ENCODE measurements at places on chromosomes 5 and 9.

- peak; percentile 46 for DNase-seq
These were observed 433.7 kb downstream of the ENC1 start for GRCh38 chr5:74206579-74207550.

GRCh38 chr9:92423612-92424011, 659 bp downstream of the OMD start:
- DNase-seq: no peak

GRCh38 chr5:45521067-45521466, 175.1 kb downstream of the HCN1 start:
- DNase-seq: peak; percentile 5

DNA sequence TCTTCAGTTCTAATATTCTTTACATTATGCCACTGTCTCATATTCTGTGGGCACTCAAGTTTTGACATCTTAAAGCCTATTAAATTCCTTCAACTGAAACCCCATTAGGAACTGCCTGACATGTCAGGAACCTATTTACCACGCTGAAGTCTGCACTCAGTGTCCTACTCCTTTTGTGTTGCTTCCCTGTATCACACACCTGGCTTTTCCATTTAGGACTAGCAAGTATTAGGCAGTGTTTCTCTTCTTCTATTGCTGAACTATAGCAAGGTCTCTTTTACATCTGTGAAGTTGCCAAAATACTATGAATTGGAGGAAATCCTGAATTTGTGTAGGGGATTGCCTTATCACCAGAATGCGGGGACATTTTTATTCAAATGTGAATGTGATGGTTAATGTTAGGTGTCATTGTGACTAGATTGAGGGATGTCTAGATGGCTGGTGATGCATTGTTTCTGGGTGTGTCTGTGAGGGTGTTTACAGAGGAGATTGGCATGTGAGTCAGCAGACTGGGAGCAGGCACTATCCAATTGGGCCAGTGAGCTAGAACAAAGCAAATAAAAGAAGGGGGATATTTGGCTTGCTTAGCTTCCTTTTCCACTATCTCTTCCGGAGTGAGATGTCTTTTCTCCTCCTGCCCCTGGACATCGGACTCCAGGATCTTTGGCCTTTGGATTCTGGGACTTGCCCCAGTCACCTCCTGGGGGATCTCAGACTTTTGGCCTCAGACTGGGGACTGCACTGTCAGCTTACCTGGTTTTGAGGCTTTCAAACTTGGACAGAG, 21.2 kb upstream of the VCAN start:
- no peak for DNase-seq

DNA sequence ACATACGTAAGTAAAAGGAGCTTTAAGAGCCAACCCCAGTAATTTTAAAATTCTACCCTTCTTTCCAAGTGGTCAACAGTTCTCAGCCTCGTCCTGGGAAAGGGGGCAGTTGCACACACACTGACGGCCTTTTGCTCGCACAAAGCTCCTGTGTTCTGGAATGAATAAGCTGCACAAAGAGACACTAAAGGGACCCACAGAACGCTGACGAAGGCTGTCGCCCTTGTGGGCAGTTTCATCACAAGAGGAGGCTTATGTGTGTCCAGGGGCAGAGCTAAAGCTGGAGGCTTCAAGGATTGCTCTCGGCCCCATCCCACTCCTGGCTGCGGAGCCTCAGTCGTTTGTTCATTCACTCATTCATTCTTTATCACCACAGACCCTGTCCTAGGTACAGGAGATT, 67.0 kb upstream of the NEK6 start:
- peak; percentile 92 for DNase-seq

DNA sequence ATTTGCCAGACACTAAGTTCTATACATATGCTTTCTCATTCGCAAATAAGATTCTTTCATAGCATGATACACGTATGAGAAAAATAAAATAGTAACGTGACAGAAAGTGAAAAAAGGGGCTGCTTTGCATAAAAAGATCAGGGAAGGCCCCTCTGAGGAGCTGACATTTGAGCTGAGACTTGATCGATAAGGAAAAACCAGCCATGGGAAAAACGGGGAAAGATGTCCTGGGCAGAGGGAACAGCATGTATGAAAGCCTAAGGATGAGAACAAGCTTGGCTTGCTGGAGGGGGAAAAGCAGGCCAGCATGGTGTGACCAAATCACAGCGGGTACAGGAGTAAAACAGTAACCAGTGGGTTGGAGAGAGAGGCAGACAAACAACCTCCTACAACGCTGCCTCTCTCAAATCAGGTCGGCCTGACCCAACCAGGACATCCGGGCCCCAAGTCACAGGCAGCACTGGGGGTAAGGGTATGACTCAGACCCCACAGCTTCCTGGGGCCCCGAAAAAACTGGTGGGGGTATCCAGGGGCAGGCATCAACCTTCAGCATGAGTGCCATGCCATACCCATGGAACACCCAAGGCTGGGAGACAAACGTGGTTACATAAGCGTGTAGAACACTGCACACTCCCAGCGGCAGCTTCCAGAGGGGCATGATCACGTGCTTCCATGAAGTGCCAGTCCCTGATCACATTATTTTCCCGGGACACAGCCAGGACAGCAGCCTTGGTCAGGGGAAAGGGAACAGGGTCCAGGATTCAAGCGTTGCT, 2.2 kb downstream of the TNIP1 start:
- no peak for DNase-seq

DNA sequence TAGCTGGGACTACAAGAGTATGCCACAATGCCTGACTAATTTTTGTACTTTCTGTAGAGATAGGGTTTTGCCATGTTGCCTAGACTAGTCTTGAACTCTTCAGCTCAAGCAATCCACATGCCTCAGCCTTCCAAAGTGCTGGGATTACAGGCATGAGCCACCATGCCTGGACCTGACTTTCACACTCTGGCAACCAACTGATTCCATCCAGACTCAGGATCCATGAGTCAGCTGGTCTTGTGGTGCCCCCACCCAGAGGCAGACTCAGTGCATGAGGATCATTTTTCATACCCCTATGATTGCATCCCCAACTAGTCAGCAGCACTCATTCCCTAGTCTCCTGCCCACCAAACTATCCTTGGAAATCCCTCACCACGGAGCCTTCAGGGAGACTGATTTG, 375.9 kb downstream of the ANXA1 start:
- no peak for DNase-seq

GRCh38 chr5:173468821-173469251, 140.6 kb upstream of the STC2 start:
- no peak for DNase-seq

- no peak for DNase-seq
These were observed 62.1 kb upstream of the CPEB4 start for GRCh38 chr5:173826086-173826427.

DNA sequence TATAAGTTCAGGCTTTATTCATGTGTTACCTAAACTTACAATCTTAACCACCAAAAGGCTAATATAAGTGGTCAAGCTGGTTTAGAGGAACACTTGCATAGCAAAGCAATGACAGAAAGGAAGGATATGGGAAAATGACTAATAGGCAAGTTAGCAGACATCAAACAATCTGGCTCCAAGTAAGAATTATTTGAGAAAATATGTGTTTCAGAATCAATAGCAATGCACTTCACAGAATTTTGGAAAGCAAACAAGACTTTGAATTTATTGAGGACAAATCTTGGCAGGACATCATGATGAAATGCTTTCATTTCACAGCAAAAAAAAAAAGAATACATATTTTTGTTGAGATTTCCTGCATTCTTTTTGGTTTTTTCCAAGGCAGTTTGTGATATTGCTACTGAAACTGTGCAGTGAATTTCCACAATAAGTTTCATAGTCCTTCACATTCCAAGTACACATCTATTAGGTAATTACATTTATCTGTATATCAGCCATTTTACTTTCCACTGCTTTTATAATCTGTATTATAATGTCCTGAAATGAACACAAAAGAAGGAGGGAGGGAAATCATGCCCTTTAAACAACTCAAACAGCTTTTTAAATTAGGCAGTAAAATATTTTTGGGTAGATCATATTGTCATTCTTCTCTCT, 417.9 kb downstream of the NR2F1-AS1 start:
- DNase-seq: no peak

DNA sequence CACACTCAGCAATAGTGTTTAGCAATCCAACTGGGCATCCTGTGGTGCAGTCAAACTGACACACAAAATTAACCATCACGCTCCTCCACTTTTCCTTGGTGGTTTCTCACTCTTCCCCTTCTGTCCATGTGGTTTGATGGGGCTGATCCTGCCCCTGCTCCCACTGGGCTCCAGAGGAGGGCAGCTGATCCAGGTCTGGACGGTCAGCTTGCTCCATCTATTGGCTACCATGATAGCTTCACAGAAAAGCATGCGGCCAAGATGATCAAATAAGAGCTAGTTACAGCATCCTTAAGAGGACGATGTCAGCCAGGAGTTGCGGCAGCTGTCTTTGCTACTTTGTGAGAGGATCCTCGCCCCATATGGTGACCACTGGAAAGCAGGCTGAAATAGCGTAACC, 29.6 kb upstream of the RANBP17 start:
- DNase-seq: no peak

- DNase-seq: no peak
These were observed 155.3 kb upstream of the ANKRD55 start for GRCh38 chr5:56388229-56388985.

GRCh38 chr5:41414598-41414997, 95.8 kb downstream of the PLCXD3 start:
- no peak for DNase-seq

GRCh38 chr9:125972012-125972729, 225.0 kb downstream of the PBX3 start:
- DNase-seq: no peak

GRCh38 chr9:123952641-123953495, 22.9 kb upstream of the DENND1A start:
- no peak for DNase-seq

- DNase-seq: no peak
These were observed 138.0 kb downstream of the CAAP1 start for GRCh38 chr9:26754509-26755164.

DNA sequence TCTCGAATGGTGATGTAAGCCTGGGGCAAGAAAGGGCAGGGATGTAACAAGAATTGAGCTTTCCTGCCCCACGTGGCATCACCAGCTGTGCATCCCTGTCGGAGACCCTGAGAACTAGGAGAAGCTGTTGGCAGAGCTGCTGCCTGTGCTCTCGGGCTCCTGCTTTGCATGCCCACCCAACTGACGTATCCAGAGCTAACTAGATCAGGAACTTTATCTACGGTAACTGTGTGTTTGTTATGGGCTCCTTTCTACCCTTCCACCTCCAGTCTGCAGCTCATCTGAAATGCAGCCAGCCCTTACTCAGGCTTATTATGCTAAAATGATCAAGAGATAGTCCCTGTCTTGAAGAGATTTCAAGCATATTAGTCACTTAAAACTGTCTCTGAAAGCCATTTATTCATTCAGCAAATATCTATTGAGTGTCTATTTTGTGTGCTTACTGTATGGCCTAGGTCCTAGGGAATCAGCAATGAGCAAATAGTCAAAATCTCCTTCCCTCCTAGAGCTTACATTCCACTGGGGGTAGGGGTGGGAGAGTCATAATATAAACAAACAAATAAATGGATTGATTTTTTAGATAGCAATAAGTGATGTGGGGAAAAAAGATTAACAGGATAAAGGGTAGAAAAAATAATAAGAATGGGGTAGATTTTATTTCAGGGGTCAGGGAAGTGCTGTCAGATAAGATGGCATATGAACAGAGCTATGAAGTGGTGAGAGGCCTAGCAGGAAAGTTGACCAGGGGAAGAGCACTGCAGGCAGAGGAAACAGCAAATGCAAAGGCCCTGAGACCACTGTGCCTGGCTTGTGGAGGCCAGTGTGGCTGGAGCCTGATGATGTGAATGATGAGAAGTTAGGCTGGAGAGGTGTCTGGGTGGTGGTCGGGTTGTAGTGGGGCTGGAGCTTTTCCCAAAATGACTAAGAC, 118.2 kb downstream of the GALNT10 start:
- DNase-seq: no peak

- DNase-seq: no peak
These were observed 68.8 kb downstream of the NPR3 start for GRCh38 chr5:32779754-32780415.

DNA sequence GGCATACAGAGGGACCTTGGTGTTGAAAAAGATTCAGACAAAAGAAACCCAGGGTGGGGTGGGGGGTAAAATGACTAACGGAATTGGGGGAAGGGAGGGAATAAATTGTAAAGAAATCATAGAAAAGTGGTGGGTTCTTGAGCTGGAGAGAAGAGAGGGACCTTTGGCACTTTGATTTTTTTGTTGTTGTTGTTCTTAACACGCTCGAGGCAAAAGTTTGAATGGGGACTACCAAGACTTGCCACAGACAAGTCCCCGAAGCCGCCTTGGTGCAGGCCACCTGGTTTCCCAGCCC, 616 bp downstream of the VCAN start:
- DNase-seq: no peak

- no peak for DNase-seq
These were observed 217.3 kb upstream of the RASEF start for GRCh38 chr9:83280268-83280667.

DNA sequence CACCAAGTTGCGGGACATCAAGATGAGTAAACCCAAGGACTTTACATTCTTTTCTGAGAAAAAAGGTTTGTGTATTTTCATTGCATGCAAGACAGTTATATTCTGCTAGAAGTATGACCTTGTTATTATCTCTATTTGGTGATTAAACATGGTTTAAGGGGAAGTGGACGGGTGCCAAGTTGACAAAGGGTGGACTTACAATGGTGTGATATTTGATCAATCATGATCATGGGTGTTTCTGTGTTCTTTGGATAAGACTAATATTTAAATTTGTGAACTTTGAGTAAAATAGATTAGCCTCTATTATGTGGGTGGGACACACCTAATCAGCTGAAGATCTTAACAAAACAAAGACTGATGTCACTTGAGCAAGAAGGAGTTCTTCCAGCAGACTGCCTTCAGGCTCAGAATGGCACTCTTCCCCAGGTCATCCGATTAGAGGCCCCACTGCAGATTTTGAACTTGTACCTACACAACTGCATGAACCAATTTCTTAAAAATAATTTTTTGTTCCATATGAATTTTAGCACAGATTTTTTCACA, 782.9 kb downstream of the CDH12 start:
- no peak for DNase-seq

DNA sequence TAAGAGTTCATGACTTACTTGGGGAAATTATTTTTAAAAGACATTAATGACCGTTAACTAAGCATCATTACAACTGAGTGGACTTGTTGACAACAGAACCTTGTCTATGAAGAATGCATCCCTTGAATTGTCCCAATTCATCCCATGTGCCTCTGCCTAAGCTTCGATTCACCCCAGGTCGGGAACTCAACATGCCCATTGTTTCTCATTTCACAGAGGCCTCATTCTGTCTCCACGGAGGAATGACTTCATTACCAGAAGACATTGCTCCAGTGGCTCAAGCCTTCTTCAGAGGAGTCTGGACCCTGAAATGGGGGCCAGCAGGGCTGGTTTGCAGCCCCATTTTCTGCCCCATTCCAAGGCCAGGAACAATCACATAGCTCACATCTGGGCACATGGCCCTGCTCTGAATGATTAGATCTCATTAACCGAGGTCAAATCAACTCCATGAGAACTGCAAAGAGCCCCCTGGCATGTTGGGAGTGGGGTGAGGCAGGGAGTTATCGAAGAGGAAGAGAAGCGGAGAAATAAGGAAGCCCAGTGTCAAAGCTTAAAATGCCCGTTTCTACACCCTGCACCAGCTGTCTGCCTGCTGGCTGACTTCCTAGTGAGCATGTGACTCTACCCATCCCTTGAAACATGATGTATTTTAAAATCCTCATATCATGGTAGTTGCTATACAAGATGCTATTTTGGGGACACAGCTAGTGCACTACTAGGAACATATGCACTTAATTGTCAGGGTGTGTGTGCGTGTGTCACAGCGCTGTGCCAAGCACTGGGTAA, 137.3 kb downstream of the LHFPL2 start:
- DNase-seq: peak; percentile 43

- DNase-seq: no peak
These were observed 133.1 kb upstream of the POU5F2 start for GRCh38 chr5:93874491-93874890.

Data from midbrain (tissue), 1 donor.